Hematopoietic multipotent progenitor cell treated with erythropoietin and hydrocortisone succinate and interleukin-3 and kit ligand, for 17 days (in vitro differentiated cells): ENCODE measurements at places on chromosomes 1 and 21.

- DNase-seq: no peak
Measured at GRCh38 chr1:17031436-17031835, 19.7 kb upstream of the ATP13A2 start.

DNA sequence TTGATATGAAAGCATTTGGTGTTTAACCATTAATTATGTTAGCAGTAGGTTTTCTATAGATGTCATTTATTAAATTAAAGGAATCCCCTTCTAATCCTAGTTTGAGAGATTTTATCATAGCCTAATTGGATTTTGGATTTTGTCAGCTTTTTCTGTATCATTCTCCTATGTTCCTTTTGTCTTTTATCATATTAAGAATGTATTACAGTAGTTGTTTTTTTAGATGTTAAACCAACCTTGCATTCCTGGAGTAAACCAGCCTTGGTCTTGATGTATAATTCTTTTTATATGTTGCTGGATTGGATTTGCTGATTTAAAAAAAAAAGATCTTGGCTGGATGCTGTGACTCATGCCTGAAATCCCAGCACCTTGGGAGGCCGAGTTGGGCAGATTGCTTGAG, 5.6 kb downstream of the SETDB1 start:
- no peak for DNase-seq

DNA sequence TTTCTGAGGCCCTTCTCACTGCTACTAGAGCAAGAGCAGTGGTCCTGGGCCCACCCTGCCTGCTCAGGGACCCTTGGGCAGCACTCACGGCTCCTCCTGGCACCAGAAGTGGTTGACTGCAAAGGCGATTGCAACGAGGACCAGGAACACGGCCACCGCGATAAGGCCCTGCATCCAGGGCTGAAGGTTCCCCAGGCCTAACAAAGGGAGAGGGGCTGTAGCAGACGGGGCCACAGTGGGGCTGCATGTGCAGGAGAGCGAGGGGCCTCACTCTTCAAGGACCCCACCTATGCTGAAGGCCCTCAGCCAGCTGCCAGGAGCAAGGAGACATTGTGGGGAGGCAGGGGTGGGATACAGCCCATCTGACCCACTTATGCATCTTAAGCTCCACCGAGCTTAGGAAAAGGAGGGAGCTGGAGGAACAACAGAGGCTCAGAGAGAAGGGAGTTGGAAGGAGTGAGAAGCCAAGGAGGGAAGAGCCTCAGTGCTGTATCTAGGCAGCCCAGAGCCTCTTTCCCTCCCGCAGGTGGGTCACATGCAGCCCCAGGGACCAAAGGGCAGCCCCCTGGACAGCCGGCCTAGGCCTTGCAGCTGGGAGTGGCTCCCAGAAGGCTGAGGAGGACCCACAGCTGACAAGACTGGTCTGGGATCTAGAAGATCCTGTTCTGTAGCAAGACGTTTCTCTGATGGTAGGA, 2.5 kb downstream of the PDZK1IP1 start:
- no peak for DNase-seq

DNA sequence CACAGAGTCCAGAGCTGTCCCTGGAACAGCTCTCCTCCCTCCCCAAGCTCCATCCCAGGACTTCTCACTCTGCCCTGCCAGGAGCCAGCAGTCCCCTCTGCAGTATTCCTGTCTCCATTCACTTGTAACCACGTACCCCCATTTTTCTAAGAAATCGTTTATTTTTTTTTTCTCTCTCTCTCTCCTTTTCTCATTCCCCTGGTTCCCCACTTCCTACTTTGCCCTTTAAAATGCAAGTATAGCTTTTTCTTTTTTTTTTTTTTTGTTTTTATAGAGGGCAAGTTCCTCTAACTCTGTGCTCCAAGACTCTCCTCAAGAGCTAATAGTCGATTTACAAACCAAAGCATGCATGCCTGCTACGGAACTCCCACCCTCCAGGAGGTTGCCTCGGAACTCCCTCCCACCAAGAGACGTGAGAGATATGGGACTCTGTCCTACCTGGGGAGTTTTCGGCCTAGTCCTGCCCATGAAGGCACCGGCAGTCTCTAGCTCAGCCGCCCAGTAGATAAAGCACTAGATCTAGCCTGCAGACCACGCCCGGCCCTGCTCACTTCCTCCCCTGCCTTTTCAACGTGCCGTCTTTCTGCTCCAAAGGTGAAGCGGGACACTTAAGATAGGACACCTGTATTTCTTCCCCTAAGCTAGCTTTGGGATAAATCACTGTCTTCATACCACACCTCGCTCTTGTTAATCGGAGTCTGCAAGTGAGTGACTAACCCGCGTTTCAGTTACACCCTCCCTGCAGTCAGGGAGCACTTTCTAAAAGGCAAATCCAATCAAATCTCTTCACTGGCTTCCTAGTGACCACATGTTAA, 27.7 kb downstream of the TNFRSF9 start:
- no peak for DNase-seq

DNA sequence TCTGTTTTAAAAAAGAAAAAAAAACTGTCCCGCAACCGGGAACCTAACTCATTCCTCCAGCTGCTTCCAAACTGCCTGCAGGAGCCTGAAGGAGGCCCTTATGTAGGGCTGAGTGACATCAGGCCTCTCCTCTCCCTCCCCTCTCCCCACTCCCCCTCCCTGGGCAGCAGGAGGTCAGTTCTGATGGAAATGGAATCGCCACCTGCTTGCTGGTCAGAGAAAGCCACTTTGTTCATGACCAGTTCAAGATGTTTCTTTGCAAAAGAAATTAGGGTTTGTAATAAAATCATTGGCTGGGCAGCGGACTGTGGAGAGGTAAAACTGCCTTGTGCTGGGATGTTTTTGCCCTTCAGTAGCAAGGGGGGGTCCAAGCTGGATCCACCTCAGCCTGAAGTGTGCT, at the start of gene MAP1LC3C:
Gene MAP1LC3C (minus strand): TSS at position 73 of the 400 bp plus-strand sequence. CDS start 90 bp downstream, outside the sequence.
- DNase-seq: no peak

GRCh38 chr1:42950116-42950481, 8.6 kb downstream of the SLC2A1 start:
- peak; percentile 66 for DNase-seq

- no peak for DNase-seq
Measured at GRCh38 chr21:33824156-33824941, 91.3 kb downstream of the ATP5PO start.

DNA sequence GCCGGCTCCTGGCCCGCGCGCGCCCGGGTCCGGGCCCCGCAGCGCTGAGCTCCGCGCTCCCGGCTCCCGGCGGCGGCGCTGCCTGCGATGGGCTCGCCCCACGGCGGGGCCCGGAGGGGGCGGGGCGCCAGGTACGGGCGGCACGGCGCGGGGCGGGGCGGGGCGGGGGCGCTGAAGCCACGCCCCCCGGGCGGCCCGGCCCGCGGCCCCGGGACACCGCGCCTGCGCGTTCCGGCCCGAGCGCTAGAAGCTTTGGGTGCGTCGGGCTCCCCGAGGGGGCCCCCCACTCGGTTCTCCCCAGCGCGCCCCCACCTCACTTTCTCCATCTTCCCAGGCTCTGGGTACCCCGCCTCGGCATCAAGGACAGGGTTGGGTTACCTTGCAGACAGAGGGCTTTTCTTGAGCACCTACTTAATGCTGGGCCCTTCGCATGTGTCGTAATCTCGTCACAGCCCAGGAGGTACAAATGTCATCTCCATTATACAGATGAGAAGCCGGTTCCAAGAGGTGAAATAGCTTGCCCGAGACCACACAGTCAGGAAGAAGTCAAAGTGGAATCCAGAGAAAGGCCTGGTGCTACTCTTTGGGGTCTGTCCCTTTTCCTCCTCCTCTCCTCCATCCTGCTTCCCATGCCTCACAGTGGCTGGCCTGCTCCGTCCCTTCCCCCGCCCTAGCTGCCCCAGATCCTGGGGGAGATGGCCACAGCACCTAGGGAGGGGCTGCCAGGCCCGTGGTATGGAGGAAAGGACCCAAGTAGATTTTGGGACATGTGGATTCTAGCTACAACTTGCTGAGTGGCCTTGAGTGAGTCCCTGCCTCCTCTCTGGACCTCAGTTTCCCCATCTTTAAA, 46.5 kb downstream of the RAP1GAP start:
- peak; percentile 63 for DNase-seq

- DNase-seq: no peak
Measured at GRCh38 chr1:119713039-119713748, 1.5 kb downstream of the PHGDH start.

DNA sequence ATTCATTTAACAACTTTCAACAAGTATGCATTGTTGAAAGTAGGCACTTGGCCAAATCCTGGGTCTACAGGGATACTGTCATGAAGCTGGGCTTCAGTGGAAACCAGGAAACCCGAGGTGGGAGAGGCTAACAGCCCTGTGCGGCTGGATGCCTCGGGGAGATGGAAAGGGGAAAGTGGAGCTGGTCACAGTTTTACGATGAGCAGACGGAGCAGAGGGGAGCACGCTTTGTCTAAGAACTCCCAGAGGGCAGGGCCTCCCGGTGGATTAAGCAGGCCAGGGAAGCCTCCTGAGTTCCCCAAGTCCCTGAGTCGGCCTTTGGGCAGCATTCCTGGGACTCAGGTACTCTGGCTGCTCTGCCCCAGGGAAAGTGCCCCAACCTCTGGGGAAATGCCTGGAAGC, 23.8 kb downstream of the STUM start:
- no peak for DNase-seq

- no peak for DNase-seq
Measured at GRCh38 chr1:213154056-213154685, 103.1 kb downstream of the RPS6KC1 start.
